ENCODE measurements at places on chromosomes 12 and 14.

GRCh38 chr14:100536721-100537445 lies 50.3 kb downstream of the BEGAIN start:
- DNase-seq: peak; percentile 70

DNA sequence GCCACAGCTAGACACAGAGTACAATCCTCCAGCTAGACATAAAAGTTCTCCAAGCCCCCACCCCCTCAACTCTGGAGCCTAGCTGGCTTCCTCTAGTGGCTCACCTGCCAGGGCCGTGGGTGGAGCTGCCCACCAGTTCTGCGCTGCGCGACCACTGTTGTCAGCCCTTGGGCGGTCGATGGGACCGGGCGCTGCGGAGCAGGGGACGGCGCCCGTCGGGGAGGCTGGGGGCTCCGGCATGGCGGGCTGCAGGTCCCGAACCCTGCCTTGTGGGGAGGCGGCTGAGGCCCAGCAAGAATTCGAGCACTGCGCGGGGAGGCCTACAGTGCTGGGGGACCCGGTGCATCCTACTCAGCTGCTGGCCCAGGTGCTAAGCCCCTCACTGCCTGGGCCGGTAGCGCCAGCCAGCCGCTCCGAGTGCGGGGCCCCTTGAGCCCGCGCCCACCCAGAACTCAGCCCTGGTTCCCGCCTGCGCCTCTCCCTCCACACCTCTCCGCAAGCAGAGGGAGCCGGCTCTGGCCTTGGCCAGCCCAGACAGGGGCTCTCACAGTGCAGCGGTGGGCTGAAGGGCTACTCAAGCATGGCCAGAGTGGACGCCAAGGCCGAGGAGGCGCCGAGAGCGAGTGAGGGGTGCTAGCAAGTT lies 51.0 kb downstream of the RTN1 start:
- DNase-seq: no peak

- DNase-seq: no peak
Observed at GRCh38 chr14:72688990-72689671, 204.8 kb downstream of the DPF3 start.

DNA sequence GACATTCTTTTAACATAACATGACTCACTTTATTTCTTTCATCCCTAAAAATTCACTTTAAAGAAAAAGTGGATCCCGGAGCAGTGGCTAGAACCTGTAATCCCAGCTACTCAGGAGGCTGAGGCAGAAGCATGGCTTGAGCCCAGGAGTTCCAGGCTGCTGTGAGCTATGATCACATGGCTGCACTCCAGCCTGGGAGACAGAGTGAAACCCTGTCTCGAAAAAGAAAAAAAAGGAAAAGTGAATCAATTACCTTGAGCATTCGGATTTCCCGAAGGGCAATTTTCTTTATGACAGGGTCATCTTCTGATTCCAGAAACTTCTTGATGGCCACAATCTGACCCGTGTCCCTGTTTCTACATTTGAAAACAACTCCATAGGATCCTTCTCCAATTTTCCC lies 1.2 kb downstream of the CDKL1 start:
- DNase-seq: no peak

DNA sequence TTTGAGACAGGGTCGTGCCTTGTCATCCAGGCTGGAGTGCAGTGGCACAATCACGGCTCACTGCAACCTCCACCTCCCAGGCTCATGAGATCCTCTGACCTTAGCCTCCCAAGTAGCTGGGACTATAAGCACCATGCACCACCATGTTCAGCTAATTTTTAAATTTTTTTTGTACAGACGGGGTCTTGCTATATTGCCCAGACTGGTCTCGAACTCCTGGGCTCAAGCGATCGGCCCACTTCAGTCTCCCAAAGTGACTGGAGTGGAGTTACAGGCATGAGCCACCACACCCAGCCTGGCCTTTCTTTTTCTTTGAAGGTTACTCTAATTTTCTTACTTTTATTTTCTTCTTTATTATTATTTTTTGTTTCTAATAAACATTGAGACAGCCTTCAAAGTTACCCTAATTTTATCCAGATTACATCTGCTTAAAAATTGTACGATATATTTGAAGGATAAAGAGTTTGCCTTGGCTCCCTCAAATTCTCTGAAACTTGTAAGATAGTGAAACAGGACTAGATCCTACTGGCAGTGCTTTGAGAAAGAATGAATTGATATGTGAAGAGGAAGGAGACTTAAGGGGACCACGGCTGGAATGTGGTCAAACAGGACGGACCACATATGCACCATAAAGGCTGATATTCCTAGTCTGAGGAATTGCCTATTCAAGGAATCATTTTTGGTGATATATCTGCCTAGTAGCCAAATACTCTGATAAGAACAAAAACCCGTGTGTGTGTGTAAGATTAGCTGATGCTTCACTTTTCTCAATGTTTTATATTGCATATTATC lies 14.1 kb upstream of the SINHCAF start:
- no peak for DNase-seq

- DNase-seq: peak; percentile 28
Observed at GRCh38 chr14:69855180-69855832, 23.9 kb upstream of the SMOC1 start.

- no peak for DNase-seq
Observed at GRCh38 chr14:83611491-83611890, 1918.5 kb upstream of the FLRT2 start.

- DNase-seq: no peak
Observed at GRCh38 chr12:107418981-107419380, 266.6 kb upstream of the PWP1 start.
